ENCODE measurements at places on chromosomes 16 and 17.

DNA sequence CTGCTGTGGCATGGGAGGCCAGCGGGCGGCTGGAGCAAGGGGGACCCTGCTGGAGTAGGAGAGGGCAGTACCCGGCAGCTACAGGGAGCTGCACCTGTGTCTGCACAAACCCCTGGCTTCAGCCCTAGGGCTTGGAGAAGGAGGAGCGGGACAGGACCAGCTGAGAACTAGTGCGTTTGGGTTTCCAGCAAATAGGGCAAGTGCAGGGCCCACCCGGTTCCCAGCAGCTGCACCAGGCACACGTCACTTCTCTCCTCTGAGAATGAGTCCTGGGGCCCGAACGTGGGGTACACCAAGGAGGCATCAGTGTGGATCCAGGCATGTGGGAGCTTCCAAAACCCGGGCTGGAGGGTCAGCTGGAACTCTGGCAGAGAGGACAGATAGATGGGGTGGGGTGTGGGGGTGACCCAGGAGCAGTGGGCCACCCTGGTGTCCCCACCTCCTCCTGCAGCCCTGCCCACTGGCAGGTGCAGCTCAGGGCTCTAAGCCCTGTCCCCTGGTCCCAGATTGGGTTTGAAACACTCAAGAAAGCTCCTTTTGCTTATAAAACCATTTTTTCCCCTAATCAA lies 5.6 kb downstream of the C16orf89 start:
- H3K27me3 ChIP-seq = no peaks in the 10 kb centered on the region
- DNase-seq = no peak
- no peaks in the 10 kb centered on the region for H3K4me1 ChIP-seq

DNA sequence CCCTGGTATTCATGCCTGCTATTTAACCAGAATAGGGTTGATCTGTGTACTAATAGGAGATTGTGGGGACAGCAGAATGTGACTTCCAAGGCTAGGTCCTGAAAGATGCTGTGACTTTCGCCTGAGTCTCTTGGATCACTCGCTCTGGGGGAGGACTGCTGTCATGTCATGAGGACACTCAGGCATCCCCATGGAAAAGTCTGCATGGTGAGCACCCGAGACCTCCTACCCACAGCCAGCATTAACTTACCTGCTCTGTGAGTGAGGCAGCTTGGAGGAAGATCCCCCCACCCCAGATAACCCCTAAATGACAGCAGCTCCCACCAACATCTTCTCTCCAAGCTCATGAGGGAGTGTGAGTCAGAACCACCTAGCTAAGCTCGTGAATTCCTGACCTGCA lies 30.3 kb upstream of the C16orf78 start:
- H3K4me1 ChIP-seq = no peaks in the 10 kb centered on the region
- H3K36me3 ChIP-seq = no peaks in the 10 kb centered on the region
- DNase-seq = no peak

GRCh38 chr16:50460538-50461399 lies 87.4 kb upstream of the NKD1 start:
- H3K4me3 ChIP-seq = no peak overlapping the region
- no peak overlapping the region for H3K27ac ChIP-seq
- peaks cover 1% of the 10 kb centered on the region for H3K27me3 ChIP-seq
- no peaks in the 10 kb centered on the region for H3K4me1 ChIP-seq
- no peak for DNase-seq

GRCh38 chr17:75504347-75505151 lies 10.8 kb downstream of the CASKIN2 start:
- no peak overlapping the region for H3K4me3 ChIP-seq
- H3K27ac ChIP-seq = no peak overlapping the region
- no peaks in the 10 kb centered on the region for H3K27me3 ChIP-seq
- peaks cover 21% of the 10 kb centered on the region for H3K4me1 ChIP-seq
- peak; percentile 71 for DNase-seq
- peaks cover under 1% of the 10 kb centered on the region for H3K36me3 ChIP-seq

- no peak overlapping the region for H3K4me3 ChIP-seq
- H3K4me1 ChIP-seq = no peaks in the 10 kb centered on the region
- no peaks in the 10 kb centered on the region for H3K27me3 ChIP-seq
- H3K27ac ChIP-seq = no peak overlapping the region
- no peak for DNase-seq
These were observed 60.6 kb upstream of the TMEM97 start for GRCh38 chr17:28258347-28258887.

Measured in natural killer cell (primary cell).